GM12891 (cell line): ENCODE measurements at places on chromosomes 13 and 19.

DNA sequence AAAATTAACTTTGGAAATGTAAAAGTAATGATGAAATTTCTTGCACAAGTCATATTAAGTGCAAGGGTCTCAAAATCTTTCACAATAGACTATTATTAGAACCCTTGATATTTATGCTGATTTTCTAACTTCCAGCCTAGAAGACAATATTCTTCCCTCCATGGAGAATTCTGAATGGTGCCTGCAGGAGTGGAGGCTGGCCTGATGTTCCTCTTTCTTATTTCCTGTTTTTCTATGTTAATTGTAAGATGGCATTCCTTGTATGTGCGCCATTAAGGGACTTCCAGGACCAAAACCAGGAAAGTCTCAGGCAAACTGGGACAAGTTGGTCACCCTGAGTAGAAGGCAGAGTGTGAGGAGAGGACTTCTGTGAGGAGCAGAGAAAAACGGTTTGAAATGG lies 294.9 kb downstream of the DLEU7 start:
- no peak for DNase-seq

DNA sequence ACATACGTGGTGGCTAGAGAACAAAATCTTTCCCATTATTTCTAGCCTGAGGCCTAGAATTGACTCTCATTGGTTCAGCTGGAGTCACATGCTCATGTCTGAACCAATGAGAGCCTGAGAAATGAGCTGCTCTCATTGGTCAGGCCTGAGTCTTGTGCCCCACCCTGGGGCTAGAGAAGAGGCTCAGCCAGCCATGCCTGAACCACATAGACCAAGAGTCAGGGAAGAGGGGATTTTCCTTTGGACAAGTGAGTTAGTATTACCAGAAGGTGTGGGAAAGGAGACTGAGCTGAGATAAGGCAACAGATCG lies 6.9 kb downstream of the FXYD5 start:
- no peak for DNase-seq

- DNase-seq, result no peak
Measured at GRCh38 chr13:35694549-35695447, 218.3 kb upstream of the MAB21L1 start.

DNA sequence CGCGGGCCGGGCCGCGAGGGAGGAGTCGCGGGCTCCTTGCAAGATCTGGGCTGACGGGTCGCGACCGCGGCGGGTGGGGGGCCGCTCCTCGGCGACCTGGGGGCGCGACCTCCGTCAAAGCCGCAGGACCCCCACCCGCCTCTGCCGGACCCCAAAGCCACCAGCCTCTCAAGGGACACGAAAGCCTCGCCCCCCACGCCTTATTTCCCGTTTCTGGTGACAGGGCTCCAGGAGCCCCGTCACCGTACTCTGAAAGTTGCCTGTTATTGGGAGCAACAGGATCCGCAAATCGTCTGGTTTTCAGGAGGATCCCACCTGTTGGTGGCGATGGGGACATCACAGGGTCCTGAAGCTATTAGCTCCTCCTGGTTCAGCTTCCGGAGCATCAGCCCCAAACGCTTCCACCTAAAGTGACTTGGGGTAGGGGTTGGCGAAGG lies 530 bp downstream of the MAU2 start:
- no peak for DNase-seq

DNA sequence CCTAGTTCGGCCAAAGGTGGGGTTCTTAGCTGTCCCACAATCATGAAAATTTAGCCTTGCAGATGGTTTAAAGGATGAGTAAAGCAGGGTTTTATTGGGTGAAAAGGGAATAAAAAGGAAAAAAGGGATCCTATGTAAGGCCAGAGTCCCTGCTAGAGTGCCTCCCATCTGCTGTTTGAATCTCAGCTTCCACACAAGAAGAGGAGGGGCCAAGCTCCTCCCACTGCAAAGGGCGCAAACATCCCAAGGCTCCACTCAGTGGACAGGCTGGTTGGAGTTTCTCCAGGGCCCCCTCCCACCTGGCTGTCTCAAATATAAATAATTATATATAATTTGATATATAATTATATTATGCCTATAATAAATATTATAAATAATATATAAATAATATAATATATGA lies 1272.1 kb upstream of the PCDH20 start:
- DNase-seq, result no peak

- DNase-seq, result no peak
Measured at GRCh38 chr19:47757617-47758442, 12.5 kb downstream of the NOP53 start.

- peak; percentile 21 for DNase-seq
Measured at GRCh38 chr13:19862481-19863313, 752 bp downstream of the ZMYM5 start.

DNA sequence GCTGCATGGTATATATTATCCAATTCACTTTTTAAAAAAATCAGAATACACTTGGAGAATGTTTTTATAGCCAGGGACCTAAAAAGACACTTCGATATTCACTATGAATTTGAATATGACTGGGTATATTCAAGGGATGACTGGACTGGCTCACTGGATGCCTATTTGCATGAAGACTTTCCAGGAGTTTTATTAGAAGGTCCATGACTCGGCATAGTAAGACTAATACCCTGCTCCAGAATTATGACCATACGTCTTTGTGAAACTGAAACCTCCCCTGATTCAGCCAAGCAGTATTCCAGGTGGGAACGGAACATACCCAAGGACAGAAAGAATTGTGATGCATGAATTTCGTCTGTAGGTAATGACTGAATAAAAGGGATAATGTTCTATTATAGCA lies 3.9 kb upstream of the FAM216B start:
- no peak for DNase-seq

DNA sequence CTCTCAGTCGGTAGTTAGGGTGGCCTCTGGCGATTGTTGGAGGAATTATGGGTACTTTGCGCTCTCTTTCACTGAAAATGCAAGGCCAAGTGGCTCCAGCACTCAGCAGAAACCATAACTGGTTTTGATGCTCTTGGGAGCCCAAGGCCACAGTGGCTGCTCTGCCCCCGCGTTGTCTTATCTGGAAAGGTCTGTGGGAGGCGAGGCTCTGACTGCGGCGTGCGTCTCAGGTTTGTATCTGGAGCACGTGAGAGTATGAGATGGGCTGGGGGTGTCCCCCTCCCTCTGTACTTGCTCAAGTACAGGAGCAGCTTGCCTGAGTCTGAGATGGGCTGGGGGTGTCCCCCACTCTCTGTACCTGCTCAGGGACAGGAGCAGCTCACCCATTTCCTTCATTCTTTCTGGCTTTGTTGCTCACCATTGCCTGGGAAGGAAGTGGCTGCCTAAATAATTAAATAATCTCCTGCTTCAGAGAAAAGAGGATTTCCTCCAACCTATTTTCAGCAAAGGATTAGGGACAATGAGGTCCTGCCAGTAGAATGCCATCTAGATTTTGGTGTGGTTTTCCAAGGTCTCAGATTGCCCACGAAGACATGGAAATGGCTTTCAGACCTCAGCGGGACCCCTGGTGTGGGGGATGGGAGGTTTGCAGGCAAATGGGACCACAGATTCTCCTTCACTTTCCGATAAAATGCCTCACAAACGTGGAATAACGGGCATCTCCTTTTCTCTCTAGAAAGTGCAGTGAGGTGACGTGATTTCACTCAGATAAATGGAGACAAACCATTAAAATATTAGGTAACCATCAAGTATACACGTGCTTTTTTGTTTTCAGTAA lies 14.7 kb downstream of the ATP11A start:
- no peak for DNase-seq

DNA sequence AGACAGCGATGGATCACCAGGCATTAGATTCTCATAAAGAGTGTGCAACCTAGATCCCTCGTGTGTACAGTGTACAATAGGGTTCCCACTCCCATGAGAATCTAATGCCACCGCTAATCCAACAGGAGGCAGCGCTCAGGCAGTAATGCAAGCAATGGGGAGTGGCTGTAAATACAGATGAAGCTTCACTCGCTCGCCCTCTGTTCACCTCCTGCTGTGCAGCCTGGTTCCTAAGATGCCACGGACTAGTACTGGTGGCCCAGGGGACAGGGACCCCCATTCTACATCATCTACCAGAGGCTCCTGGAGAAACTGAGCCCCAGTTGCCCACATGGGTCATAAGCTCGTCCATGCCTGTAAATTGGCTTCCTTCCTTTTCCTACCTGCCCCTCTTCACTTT lies 8.0 kb downstream of the CLEC4M start:
- DNase-seq, result no peak

DNA sequence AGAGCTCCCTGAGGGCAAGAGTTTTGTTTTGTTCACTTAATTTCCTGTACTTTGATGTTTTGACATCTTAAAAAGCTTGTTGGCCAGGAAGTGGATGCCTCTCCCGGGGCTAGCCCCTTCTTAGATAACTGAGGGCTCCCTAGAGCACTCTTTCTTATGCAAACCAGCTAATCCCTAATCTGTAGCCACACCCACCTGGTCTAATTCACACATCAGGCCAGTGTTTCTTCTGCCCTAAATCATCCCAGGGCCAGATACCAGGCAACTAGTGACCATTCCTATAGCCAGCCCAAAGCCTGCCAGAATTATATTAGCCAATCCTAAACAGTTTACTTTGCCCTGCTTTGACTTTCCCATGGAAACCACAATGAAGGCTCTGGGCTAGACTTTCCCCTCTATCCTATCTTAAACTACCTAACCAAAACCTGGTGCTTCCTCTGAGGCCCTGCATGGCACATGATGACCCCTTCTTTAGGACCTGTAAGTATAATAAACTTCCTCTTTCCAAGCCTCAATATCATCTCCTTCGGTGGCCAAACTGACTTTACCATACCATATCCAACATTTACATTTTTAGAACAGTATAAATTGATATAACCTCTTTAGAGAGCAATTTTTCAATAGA lies 24.8 kb downstream of the WBP4 start:
- no peak for DNase-seq

GRCh38 chr13:32415019-32415418 lies 12.9 kb downstream of the N4BP2L1 start:
- no peak for DNase-seq

GRCh38 chr19:57771417-57771816 lies 1.9 kb downstream of the ZNF586 start:
- DNase-seq, result no peak

GRCh38 chr13:45700971-45701900 lies 884 bp upstream of the CBY2 start:
- DNase-seq, result no peak

DNA sequence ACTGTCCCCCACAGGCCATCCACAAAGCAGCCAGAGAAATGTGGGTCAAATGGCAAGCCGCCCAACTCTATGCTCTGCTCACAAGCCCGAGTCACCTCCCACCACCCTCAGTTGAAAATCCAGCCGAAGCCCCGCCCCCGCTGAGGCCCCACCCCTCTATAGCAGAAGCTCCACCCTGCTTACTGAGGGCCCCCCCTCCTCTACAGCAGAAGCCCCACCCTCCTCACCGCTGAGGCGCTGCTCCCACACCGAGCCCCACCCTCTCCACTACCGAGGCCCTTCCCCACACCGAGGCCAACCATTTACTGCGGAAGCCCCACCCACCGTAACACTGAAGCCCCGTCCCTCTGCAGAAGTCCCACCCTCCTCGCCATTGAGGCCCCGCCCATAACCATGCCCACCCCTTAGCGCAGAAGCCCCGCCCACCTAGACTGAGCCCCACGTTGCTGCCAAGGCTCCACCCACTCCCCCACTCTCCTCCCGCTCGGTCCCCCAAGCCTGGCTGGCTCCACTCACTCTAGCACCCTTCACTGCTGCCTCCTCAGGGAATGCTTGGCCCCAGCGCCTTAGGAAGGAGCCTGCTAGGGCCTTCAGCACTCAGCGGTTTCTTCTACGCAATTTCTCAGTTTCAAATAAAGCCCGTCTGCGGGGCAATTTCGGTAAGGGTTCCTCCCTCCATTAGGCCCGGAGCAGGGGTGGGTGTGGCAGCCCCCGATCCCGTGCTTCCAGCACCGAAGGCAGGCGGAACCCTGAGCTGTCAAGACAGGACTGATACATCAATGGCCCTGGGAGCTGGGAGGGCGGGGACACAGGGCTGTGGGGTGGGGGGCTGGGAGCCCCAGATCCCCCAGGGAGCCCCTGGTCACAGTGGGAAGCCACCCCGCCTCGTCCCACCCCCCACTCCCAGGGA lies 9.0 kb upstream of the MYDGF start:
- DNase-seq, result no peak

DNA sequence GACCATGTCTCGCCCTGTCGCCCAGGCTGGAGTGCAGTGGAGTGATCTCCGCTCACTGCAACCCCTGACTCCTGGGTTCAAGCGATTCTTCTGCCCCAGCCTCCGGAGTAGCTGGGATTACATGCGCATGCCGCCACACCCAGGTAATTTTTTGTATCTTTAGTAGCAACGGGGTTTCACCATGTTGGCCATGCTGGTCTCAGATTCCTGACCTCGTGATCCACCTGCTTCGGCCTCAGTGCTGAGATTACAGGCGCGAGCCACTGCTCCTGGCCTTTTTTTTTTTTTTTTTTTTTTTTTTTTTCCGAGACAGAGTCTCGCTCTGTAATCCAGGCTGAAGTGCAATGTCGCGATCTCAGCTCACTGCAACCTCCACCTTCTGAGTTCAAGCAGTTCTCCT lies 4.9 kb upstream of the KEAP1 start:
- DNase-seq, result no peak

DNA sequence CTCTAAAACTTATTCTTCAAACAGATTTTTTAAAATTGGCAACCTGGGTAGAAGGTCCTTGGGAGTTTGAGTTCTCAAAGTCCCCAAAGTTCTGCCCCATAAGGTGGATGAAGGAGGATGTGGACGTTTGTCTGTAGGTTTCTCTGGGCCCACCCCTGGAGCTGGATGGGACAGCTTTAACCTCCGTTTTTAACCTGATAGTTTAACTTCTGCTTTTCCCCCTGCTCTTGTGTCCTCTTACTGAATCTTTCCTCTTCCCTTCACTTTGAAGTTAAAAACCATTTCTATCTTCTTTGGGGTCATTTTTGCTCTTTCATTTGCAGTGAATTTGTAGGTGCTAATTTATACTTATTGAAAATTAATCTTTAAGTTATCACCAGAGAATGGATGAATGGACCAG lies 79.1 kb downstream of the ESD start:
- no peak for DNase-seq

- DNase-seq, result no peak
Measured at GRCh38 chr19:40702337-40703012, 12.0 kb upstream of the NUMBL start.

GRCh38 chr13:93552596-93552995 lies 326.0 kb downstream of the GPC6 start:
- DNase-seq, result no peak

- DNase-seq, result no peak
Measured at GRCh38 chr13:50921706-50922105, 12.1 kb downstream of the RNASEH2B start.
